ENCODE measurements at places on chromosomes 4 and X. TPM values are rescaled to one million over a fixed set of nuclear protein-coding genes. Genes with fewer than 3 reads are reported as not detected.

SRPX gene
- total RNA-seq = 0.13 TPM

DNA sequence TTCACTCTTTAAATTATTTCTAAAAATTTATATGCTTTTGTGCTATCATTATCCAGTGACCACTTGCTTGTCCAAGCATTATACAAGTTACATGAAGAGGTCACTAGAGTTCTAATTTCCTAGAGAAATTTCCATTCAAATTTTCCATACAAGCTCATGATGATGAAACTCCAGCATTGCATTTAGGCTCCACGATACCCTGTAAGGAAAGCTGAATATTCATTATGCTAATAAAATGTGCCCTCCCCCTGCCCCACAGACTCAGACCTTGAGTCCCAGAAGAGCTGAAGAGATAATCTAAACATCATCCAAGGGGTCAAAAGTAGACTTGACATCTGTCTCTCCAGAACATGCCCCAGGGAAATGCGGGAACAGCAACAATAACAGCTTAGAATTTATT is 19.6 kb upstream of the FAM156A start:
- H3K36me3 ChIP-seq = no peaks in the 10 kb centered on the region
- no peak overlapping the region for H3K4me3 ChIP-seq
- H3K27ac ChIP-seq = no peak overlapping the region
- H3K27me3 ChIP-seq = no peaks in the 10 kb centered on the region

GRCh38 chrX:69178592-69178991 is 13.3 kb upstream of the PJA1 start:
- no peaks in the 10 kb centered on the region for H3K36me3 ChIP-seq
- no peak overlapping the region for H3K27ac ChIP-seq
- H3K27me3 ChIP-seq = no peaks in the 10 kb centered on the region
- no peak overlapping the region for H3K4me3 ChIP-seq
- no peak for DNase-seq
- no peaks in the 10 kb centered on the region for H3K4me1 ChIP-seq

GRCh38 chr4:158056689-158057245 is 116.1 kb downstream of the GASK1B start:
- H3K27ac ChIP-seq = no peak overlapping the region
- no peak overlapping the region for H3K4me3 ChIP-seq
- no peaks in the 10 kb centered on the region for H3K27me3 ChIP-seq
- H3K36me3 ChIP-seq = no peaks in the 10 kb centered on the region
- no peak for DNase-seq

DNA sequence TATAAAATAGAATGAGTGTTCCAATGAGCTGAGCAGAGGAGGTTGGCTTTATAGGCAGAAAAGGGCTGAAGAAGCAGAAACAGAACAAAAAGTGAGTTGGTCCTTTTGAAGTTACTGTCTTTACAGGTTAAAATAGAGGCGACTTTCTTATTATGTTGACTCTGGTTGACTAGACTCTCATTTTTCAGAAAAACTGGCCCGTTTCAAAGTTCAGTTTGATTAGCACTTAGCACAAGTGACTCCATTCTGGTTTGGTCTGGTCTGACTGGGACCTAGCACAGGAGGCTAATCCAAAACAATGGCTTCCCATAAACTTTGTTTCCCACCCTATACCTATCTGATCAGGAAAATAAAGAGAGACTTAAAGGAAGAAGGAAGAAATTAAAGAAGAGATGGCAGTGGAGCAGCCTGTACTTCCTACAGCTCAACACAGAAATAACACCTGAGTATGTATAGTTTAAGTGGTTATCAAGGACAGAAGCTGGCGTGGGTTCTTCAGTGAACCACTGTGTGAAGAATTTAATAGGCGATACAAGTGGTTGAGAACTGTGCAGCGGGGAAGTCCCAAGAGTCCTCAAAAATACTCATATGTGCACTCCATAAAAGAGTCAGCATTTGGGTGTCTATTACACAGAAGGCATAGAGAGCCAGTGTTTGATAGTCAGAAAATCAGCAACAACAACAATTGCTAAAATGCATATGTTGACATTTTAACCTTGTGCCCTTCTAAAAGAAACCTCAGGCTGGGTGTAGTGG is 554.8 kb upstream of the HTR2C start:
- H3K4me1 ChIP-seq = no peaks in the 10 kb centered on the region
- H3K36me3 ChIP-seq = no peaks in the 10 kb centered on the region
- no peak overlapping the region for H3K4me3 ChIP-seq
- H3K27ac ChIP-seq = no peak overlapping the region
- no peak for DNase-seq
- no peaks in the 10 kb centered on the region for H3K27me3 ChIP-seq

DNA sequence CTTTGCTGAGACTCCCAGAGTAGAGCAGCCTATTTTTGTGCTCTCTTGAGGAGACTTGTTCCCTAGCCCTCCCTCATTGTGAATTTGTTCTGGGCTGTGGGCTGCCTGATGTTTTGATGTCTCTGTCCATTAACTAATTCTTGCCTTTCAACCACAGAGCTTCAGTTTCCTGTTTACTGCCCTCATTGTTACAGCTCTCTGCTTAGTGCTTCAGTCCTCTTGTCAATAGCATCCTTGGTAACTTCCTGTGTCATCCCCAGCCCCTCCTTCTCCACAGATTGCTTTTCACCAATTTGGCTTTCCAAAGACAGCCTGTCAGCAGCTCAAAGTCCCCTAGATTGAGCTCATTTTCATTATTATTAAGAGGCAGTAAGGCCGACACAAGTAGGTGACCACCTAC is 69.9 kb downstream of the COX7B2 start:
- no peak for DNase-seq
- H3K4me1 ChIP-seq = no peaks in the 10 kb centered on the region
- H3K27me3 ChIP-seq = no peaks in the 10 kb centered on the region
- H3K36me3 ChIP-seq = no peaks in the 10 kb centered on the region

GRCh38 chr4:142372530-142373260 is 473.4 kb downstream of the INPP4B start:
- no peaks in the 10 kb centered on the region for H3K36me3 ChIP-seq
- peaks cover 17% of the 10 kb centered on the region for H3K4me1 ChIP-seq
- H3K27me3 ChIP-seq = no peaks in the 10 kb centered on the region
- H3K27ac ChIP-seq = no peak overlapping the region
- no peak overlapping the region for H3K4me3 ChIP-seq

FOXR2 gene
- total RNA-seq = not detected

ADGRL3 gene
- total RNA-seq = not detected

DNA sequence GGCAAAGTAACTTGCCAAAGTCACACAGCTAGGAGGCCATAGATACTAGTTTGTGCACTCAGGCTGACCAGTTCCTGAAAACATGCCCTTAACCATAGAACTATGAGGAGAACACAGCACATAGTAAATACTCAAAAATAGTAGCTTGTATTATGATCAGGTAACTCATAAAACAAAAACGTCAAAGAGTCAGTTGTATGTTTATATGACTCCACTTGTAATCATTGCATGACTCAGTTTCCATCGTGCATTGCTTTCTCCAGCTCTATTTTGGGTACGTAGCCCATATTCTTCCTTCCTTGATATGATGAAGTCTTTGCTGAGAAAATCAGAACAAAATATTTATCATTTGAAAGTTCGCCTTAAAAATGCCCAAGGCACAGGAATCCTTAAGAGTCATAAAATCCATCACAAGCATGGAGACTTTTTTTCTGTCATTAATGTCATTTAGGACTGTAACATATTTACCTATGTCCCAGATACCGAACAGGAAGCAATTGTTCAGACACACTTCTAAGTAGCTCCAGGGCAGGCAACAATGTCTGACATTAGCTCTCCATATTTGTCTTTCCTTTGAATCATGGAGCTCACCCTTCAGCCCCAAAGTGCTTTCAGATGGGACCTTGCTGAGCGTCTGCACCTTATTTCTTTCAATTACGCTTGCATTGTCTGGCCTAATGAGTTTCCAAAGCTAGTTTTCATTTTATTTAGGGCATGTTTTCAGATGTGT is 11.2 kb upstream of the MID1 start:
- no peaks in the 10 kb centered on the region for H3K36me3 ChIP-seq
- no peaks in the 10 kb centered on the region for H3K4me1 ChIP-seq
- H3K27me3 ChIP-seq = no peaks in the 10 kb centered on the region
- no peak for DNase-seq

DNA sequence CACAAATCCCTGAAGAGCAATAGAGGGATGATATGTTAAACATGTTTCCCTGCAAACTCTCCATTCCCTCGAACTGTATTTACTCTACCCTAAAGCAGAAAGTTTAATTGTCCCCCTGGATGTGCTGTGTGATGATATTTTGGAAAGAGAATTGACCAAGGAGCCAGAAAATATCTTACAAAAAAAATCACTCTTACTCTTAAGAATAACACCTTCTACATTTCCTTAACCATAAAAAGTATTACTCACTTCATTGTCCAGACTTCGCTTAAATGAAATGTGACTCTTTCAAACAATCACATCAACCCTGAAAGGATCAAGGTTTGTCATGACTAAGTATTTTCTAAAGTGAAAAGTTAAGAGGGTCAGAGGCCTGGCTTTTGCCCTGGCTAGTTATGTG is 49.0 kb upstream of the EGFL6 start:
- no peaks in the 10 kb centered on the region for H3K36me3 ChIP-seq
- H3K4me3 ChIP-seq = no peak overlapping the region
- H3K27ac ChIP-seq = no peak overlapping the region
- H3K27me3 ChIP-seq = no peaks in the 10 kb centered on the region
- DNase-seq = no peak
- no peaks in the 10 kb centered on the region for H3K4me1 ChIP-seq

DNA sequence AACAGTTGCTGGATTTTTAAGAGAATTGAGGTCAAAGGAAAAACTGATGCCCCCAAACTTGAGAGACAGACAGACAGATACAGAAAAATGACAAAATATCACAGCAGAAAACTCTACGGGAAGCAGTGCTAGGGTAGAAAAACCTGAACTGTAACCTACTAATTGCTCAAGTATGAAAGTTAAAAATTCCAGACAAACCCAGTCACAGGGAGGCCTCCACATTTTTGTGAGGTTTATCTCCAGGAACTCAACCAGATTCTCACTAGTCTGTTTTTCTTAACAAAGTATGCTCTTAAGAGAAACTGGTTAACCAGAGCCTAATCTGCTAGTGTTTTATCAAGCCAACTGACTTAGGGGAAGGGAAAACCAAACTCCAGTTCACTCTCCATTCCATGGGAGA is 19.9 kb upstream of the PPP3CA start:
- no peaks in the 10 kb centered on the region for H3K27me3 ChIP-seq
- no peak overlapping the region for H3K4me3 ChIP-seq
- H3K36me3 ChIP-seq = no peaks in the 10 kb centered on the region
- H3K4me1 ChIP-seq = no peaks in the 10 kb centered on the region
- DNase-seq = no peak
- H3K27ac ChIP-seq = no peak overlapping the region

IL13RA2 gene
- total RNA-seq = not detected

GABRQ gene
- not detected for total RNA-seq

DNA sequence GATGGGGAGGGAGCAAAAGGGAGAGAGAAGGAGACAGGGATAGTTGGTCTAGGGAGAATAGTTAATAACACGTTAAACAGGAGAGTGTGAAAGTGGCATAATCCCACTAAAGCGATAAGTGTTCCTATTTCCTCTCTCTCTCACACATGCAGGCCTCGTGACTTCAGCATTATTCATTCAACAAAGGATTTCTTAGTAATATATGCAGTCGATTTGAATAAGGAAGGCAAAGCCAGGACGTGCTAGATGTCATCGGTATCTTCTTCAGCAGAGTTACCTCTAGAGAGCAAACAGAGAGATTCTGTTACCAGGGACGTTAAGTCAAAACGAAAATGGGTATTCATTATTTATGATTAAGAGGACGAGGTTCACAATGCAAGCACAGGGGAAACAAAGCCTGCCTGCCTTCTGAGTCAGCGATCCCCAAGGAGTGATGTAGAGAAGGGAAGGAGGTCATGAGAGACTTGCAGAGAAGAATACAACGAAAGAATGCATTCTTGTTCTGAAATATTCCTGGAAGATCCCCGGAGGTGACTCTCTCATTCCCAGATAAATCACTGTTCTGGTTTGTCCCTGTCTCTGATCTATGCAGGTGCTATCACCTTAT is 1048.4 kb downstream of the NLGN4X start:
- H3K4me1 ChIP-seq = no peaks in the 10 kb centered on the region
- H3K4me3 ChIP-seq = no peak overlapping the region
- no peak for DNase-seq
- H3K36me3 ChIP-seq = no peaks in the 10 kb centered on the region

- H3K27me3 ChIP-seq = no peaks in the 10 kb centered on the region
- no peaks in the 10 kb centered on the region for H3K36me3 ChIP-seq
- no peak overlapping the region for H3K4me3 ChIP-seq
- H3K27ac ChIP-seq = no peak overlapping the region
- H3K4me1 ChIP-seq = peaks cover 2% of the 10 kb centered on the region
These were observed 190.0 kb upstream of the AR start for GRCh38 chrX:67353651-67354370.

DNA sequence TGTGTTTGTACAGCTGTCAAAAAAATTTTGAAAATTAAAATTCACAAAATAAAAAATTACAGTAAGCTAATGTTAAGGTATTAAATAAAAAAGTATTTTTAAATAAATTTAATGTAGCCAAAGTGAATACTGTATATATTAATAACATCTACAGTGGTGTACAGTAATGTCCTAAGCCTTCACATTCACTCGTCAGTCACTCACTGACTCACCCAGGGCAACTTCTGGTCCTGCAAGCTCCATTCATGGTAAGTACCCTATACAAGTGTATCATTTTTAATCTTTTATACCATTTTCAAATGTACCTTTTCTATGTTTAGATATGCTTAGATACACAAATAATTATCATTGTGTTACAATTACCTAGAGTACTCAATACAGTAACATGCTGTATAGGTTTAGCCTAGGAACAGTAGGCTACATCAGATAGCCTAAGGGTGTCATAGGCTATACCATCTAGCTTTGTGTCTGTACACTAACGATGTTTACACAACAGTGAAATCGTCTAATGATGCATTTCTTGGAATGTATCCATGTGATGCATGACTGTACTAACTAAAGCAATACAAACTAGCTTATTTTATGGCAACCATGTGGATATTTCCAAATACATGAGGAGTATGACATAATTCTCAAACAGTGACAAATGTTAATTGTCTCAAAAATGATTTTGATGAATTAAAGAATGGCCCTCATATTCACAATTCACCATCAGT is 13.7 kb downstream of the DDX60 start:
- DNase-seq = no peak
- no peak overlapping the region for H3K4me3 ChIP-seq
- H3K36me3 ChIP-seq = no peaks in the 10 kb centered on the region
- H3K27ac ChIP-seq = no peak overlapping the region
- H3K27me3 ChIP-seq = no peaks in the 10 kb centered on the region

DNA sequence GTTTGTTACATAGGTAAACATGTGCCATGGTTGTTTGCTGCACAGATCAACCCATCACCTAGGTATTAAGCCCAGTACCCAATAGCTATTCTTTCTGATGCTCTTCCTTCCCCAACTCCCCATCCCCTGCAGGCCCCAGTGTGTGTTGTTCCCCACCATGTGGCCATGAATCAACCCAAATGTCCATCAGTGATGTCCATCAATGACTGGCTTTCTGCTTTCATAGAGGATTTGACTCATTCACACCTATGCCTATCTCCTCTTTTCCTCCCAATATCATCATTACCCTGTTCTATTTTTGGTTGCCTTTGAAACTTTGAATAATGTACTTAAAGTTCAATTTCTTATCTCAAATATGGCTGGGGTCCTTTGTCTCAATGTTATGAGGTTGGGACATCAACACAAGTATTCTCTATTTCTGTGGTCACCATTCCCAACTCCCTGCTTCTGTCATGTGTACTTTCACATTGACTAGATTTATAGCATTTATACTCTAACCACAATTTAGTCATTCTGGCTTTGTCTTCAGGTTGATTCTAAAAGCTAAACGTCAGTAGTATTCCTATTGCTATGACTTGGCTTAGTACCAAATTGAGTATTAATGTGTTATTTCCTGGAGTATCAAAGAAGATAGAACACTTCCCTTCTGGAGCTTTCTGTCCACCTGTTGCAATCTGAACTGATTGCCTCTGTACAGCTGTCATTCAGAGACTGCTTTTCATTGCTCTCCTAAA is 107.2 kb downstream of the TAB3 start:
- no peak overlapping the region for H3K27ac ChIP-seq
- no peaks in the 10 kb centered on the region for H3K4me1 ChIP-seq
- no peak overlapping the region for H3K4me3 ChIP-seq
- no peak for DNase-seq
- H3K27me3 ChIP-seq = no peaks in the 10 kb centered on the region

Measured in T-cell (primary cell).